ENCODE measurements at places on chromosomes 6 and 20. TPM values are rescaled to one million over a fixed set of nuclear protein-coding genes. Genes with fewer than 3 reads are reported as not detected.

Gene MAP1LC3A
- total RNA-seq = 49.2 TPM

Gene KCTD20
- total RNA-seq = 59.7 TPM

Gene SMOC2
- total RNA-seq = 3.2 TPM

Gene COL12A1
- total RNA-seq = 28.3 TPM

Gene C6orf141
- total RNA-seq = 0.74 TPM

Gene FOXF2
- total RNA-seq = 1.2 TPM

Gene MYBL2
- 0.98 TPM for total RNA-seq

Gene DEFB115
- total RNA-seq = not detected

Gene CEP250
- total RNA-seq = 21.6 TPM

Gene APMAP
- total RNA-seq = 55.3 TPM

Gene UBR2
- total RNA-seq = 30.0 TPM

Gene FLRT3
- 46.0 TPM for total RNA-seq

Gene F13A1
- 3.2 TPM for total RNA-seq

Gene SNRPB2
- 46.7 TPM for total RNA-seq

Gene RPL7L1
- 129 TPM for total RNA-seq

Gene GLP1R
- under 0.01 TPM for total RNA-seq

Gene STMND1
- 0.25 TPM for total RNA-seq

Gene ABHD16B
- not detected for total RNA-seq

Gene MLIP
- 5.9 TPM for total RNA-seq

Gene PNPLA1
- total RNA-seq = 0.25 TPM

Gene RNF144B
- total RNA-seq = 2.0 TPM

Gene SLC35F1
- 80.4 TPM for total RNA-seq

Gene VNN1
- total RNA-seq = not detected

Gene PRKN
- 6.1 TPM for total RNA-seq

Gene SPINT4
- total RNA-seq = not detected

Gene VPS16
- 48.9 TPM for total RNA-seq

Gene FAM217A
- total RNA-seq = not detected

Gene PEX3
- 22.1 TPM for total RNA-seq
